ENCODE measurements at places on chromosomes 3 and 15.
A peak's percentile ranks its signal among the peaks of the same experiment; 100 is the strongest.

GRCh38 chr3:177250151-177250550 is 52.9 kb upstream of the TBL1XR1 start:
- H3K27ac ChIP-seq, result no peak overlapping the region
- no peaks in the 10 kb centered on the region for H3K4me1 ChIP-seq
- H3K27me3 ChIP-seq, result no peaks in the 10 kb centered on the region
- no peak for DNase-seq
- H3K4me3 ChIP-seq, result no peak overlapping the region

- no peaks in the 10 kb centered on the region for H3K36me3 ChIP-seq
- no peak for DNase-seq
- peak overlapping the region; percentile 57 for H3K4me3 ChIP-seq
- peak overlapping the region; percentile 94 for H3K27ac ChIP-seq
Observed at GRCh38 chr3:125051715-125052581, 3.8 kb downstream of the HEG1 start.

DNA sequence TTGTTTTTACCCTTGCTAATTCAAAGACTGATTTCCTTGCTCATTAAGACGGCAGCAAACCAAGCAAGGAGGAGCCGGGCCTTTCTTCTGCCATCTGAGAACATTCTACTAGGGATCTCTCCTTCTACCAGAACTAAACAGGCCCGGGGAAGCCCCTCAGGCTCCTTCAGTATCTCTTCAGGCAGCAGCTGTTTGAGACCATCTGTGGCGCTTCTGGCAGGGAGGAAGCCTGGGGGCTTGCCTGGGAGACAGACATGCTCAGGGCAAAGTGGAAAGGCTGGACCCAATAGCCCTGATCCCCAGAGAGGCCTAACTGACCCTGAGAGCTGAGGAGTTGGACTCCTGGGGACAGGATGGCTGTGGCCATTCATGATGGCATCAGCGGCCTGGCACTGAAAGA is 67.9 kb downstream of the FEM1B start:
- no peak overlapping the region for H3K27ac ChIP-seq
- H3K4me1 ChIP-seq, result peaks cover 17% of the 10 kb centered on the region
- no peak overlapping the region for H3K4me3 ChIP-seq
- DNase-seq, result no peak
- H3K27me3 ChIP-seq, result no peaks in the 10 kb centered on the region

GRCh38 chr3:21477541-21478288 is 273.3 kb downstream of the ZNF385D start:
- no peak overlapping the region for H3K4me3 ChIP-seq
- no peaks in the 10 kb centered on the region for H3K36me3 ChIP-seq
- H3K27me3 ChIP-seq, result no peaks in the 10 kb centered on the region
- no peak overlapping the region for H3K27ac ChIP-seq
- H3K4me1 ChIP-seq, result no peaks in the 10 kb centered on the region

DNA sequence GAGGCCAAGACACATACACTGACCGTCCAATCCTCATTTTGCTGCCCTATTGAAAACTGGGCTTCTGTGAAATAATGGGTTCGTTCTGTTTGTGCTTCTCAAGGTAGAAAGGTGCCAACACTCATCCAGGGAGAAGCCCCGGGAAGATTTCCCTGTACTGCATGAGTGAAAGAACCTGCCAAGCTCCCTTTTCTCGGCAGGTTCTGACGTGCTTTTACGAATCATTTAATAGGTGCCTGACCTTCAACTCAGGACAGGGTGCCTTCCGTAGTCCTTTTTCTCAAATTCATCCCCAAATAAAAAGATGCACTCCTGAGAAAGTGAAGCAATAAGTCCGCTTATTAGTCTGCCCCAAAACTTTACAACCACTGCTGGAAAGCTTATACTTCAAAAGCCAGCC is 64.2 kb downstream of the B3GNT5 start:
- no peaks in the 10 kb centered on the region for H3K36me3 ChIP-seq
- H3K4me3 ChIP-seq, result no peak overlapping the region
- H3K4me1 ChIP-seq, result no peaks in the 10 kb centered on the region
- H3K27ac ChIP-seq, result no peak overlapping the region
- DNase-seq, result no peak
- no peaks in the 10 kb centered on the region for H3K27me3 ChIP-seq

- no peak overlapping the region for H3K4me3 ChIP-seq
- H3K36me3 ChIP-seq, result no peaks in the 10 kb centered on the region
- no peak overlapping the region for H3K27ac ChIP-seq
- DNase-seq, result no peak
- no peaks in the 10 kb centered on the region for H3K27me3 ChIP-seq
Observed at GRCh38 chr15:32790352-32790999, 72.7 kb downstream of the GREM1 start.

DNA sequence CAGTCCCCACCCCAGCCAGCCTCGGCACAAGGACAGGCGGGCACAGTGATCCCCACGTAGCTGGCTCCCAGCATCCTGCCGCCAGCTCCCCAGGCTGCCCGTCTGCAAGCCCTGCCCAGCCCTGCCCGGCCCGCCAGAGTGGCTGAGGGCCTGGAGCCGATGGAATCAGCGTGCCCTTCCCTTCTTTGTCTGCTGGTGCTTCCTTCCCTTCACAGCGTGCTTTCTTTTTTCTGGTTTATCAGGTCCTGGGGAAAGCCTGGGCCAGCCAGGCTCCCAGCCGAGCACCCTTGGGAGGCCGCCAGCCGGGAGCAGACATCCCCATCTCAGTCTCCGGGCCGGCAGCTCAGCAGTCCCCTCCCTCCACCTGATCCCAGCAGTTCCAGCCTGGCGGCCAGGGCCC is 54.7 kb upstream of the SMAD6 start:
- no peaks in the 10 kb centered on the region for H3K27me3 ChIP-seq
- H3K4me3 ChIP-seq, result no peak overlapping the region
- DNase-seq, result peak; percentile 76
- H3K36me3 ChIP-seq, result no peaks in the 10 kb centered on the region
- H3K27ac ChIP-seq, result peak overlapping the region; percentile 83
- H3K4me1 ChIP-seq, result peaks cover 46% of the 10 kb centered on the region

DNA sequence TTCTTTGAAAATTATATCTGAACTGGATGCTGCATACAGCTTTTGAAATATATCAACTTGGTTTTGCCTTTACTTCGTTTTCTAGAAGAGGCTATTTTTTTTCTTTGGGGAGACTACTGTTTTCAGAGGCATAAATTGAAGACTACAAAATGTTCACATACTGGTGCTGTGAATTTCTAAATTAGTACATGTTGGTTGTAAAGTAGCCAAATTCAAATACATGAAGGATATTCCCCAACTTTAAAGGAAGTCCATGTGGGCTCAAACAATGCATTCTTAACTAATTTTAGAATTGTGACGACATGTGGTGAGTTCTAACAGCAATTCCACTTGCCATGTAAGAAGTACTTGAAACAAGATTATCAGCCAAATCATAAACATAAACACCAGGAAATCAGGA is 295.7 kb downstream of the TUSC7 start:
- no peaks in the 10 kb centered on the region for H3K4me1 ChIP-seq
- no peak overlapping the region for H3K27ac ChIP-seq
- DNase-seq, result no peak
- no peak overlapping the region for H3K4me3 ChIP-seq

DNA sequence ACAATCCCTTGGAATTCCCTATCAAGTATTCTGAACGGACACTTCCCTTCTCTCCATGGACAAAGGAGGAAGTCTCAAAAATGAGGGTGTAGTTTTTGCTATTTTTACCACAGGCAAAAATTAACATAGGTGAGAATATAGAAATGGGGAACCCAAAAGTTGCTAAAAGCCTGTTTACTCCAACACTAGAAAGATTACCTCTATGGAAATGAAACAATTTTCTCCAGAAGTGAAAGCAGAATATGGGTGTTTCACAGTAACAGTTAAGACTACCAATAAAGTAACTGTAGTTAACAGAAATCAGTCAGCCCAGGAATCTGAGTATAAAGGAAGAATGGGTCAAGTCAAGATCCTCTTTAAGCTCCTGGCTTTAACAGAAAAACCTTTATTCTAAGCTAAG is 9.3 kb downstream of the TRA2B start:
- H3K4me3 ChIP-seq, result no peak overlapping the region
- peaks cover 13% of the 10 kb centered on the region for H3K36me3 ChIP-seq
- H3K27ac ChIP-seq, result no peak overlapping the region
- H3K4me1 ChIP-seq, result peaks cover 75% of the 10 kb centered on the region

DNA sequence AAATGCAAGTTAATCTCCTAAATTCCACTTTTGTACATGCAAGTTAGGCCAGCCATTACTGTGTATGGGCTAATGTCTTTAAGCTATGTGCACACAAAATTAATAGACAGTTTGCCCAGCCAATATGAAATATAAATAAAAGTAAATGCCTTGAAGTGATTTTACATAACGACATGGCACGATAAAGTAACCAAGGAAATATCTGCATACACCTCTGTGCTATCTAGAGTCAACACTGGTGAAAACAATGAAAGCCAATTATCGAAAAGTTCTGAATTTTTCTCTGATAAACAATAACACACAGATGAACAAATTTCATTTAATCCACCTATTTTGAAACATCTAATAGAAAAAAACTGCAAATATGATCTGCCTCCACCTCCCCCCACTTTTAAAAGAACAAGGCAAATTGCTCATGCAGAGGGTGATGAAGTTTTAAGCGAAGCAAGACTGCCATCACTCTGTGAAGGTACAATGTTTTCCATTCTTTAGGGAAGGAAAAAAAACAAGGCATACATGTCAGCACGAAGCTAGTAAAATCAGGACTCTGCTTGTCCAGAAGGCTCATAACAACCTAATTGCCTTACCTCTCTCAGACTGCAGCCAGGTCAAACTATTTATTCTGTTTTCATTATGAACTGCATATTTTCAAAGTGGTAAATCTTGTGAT is 317.7 kb downstream of the MECOM start:
- H3K27me3 ChIP-seq, result no peaks in the 10 kb centered on the region
- H3K36me3 ChIP-seq, result no peaks in the 10 kb centered on the region
- no peak for DNase-seq
- H3K27ac ChIP-seq, result no peak overlapping the region
- H3K4me3 ChIP-seq, result no peak overlapping the region

DNA sequence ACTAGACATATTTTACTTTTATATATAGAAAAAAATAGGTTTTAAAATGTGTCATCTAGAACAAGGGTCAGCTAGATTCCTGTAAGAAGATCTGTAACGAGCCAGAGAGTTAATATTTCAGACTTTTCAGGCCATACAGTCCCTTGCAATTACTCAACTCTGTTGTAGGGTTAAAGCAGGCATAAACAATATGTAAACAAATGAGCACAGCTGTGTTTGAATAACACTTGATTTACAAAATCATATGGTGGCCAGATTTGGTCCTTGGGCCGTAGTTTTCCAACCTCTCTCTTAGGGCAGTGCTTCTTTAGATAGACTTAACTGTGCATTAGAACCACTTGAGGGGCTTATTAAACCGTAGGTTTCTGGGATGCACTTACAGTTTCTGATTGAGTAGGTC is 19.6 kb downstream of the LRRC57 start:
- no peaks in the 10 kb centered on the region for H3K27me3 ChIP-seq
- no peak overlapping the region for H3K4me3 ChIP-seq
- no peaks in the 10 kb centered on the region for H3K4me1 ChIP-seq
- H3K27ac ChIP-seq, result no peak overlapping the region

DNA sequence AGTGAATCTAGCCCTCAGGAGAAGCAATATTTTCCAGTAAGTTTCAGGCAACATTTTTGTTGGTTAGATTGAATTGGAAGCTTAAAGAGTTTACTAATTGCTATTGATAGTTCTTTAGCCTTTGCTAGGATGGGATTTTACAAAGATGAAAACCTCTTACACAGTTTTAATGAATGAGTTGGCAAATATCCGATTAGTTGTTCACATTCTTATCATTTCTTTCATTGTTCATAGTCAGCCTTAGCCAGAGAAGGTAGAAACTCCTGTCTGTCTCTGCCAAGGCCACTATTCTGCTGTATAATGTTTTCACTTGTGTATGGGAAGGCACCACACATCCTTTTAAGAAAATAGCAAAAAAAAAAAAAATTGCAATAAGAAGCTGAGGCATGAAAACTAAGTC is 222.0 kb upstream of the MANF start:
- no peak overlapping the region for H3K27ac ChIP-seq
- H3K27me3 ChIP-seq, result no peaks in the 10 kb centered on the region
- no peaks in the 10 kb centered on the region for H3K4me1 ChIP-seq
- H3K4me3 ChIP-seq, result no peak overlapping the region

DNA sequence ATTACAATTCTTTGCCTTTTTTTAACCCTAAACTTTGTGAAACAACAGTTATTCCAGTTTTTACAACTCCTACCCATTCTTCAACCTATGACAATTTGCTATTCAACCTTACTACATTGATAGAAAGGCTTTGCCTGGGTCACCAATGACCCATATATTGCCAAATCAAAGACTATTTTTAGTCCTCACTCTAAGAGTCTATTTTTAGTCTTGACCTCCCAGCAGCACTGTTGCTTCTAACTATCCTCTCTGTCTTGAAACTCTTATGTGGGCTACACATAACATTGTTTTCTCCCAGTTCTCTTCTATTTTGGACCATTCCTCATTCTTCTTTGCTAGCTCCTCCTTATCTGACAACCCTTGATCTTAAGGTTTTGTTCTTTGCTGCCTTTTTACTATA is 71.4 kb downstream of the C3orf80 start:
- H3K4me3 ChIP-seq, result no peak overlapping the region
- no peaks in the 10 kb centered on the region for H3K36me3 ChIP-seq
- no peaks in the 10 kb centered on the region for H3K27me3 ChIP-seq
- no peaks in the 10 kb centered on the region for H3K4me1 ChIP-seq

- no peaks in the 10 kb centered on the region for H3K27me3 ChIP-seq
- no peak for DNase-seq
- H3K36me3 ChIP-seq, result no peaks in the 10 kb centered on the region
- H3K4me1 ChIP-seq, result no peaks in the 10 kb centered on the region
Observed at GRCh38 chr15:100254691-100255090, 87.1 kb downstream of the ADAMTS17 start.

DNA sequence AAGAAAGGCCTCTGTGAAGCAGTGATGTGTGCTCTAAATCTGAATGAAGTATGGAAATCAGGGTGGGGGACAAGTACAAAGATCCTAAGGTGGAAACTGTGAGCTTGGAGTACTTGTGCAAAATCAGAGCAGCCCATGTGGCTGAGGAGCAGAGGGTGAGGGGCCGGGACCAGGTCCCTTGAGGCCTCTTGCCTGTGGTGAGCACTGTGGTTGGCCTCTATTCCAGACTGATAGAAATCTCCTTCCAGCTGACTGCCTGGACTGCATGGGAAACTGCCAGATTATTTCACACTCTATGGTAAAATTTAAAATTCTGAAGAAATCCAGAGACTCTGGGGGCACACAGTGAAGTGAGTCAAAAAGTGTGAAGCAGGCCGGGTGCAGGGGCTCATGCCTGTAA is 81.4 kb downstream of the TM4SF4 start:
- no peak overlapping the region for H3K27ac ChIP-seq
- no peak overlapping the region for H3K4me3 ChIP-seq
- no peak for DNase-seq

DNA sequence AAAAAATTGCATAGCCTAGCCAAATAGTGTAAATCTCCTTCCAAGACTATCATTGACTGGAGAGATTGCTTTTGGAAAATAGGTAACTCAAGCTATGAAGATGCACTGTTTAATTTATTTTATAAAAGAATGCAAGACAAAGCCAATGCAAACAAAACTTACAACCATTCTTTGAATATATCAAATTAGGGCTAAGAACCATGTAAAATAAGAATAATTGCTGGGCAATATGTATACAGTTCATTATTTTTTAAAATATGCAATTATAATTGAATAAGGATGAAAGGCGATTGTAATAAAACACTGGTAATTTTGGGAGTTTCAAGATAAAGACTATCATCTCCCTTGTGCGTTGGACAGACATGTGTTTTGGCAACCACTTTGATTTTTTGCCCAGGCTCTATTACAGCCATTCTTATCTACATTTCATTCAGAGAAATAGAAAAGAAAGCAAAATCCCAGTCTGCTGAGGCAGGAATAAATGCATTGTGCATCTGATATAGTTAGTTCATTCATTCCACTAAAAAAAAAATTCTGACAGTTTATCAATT is 242.3 kb upstream of the ROBO1 start:
- H3K27ac ChIP-seq, result no peak overlapping the region
- H3K4me1 ChIP-seq, result no peaks in the 10 kb centered on the region
- H3K36me3 ChIP-seq, result no peaks in the 10 kb centered on the region
- no peaks in the 10 kb centered on the region for H3K27me3 ChIP-seq
- no peak for DNase-seq
- H3K4me3 ChIP-seq, result no peak overlapping the region
